ENCODE measurements at places on chromosomes 2 and 18.

DNA sequence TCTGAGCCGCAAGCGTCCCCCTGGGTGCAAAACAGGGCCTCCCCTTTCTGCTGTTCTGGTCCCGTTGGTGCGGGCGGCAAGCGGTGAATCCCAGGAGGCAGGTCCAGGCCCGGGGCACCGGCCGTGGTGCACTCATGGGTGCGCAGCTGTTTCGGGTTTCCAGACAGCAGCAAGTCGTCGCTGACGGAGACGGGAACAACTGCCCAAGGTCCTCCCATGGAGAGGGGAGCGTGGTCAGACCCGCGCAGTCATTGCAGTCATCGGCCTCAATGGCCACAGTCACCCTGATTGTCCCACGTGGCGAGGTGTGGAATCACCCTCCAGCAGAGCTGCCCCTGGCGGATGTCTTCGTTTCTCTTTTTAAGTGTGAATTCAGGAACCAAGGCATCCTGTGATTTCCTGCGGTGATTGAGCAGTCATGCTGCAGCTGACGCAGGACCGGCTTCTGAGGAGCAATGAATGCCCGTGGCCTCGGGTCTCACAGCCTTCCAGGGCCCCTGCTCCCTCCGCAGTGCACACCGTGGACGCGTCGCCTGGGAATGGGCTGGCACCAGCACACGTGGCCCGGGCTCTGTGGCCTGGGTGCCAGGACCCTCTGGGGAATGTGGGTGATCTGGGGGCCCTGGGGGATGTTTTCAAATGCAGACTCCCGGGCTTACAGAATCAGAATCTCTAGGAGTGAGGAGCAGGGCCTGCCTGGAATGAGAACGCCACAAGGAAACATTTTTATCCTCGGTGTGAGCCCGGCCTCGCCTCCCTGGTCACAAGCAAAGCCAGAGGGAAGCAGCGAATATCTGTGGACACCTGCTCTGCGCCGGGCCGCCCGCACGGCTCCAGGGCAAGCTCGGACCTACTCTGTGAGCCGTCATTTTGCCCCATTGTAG is 244.2 kb upstream of the SALL3 start:
- no peak for DNase-seq

DNA sequence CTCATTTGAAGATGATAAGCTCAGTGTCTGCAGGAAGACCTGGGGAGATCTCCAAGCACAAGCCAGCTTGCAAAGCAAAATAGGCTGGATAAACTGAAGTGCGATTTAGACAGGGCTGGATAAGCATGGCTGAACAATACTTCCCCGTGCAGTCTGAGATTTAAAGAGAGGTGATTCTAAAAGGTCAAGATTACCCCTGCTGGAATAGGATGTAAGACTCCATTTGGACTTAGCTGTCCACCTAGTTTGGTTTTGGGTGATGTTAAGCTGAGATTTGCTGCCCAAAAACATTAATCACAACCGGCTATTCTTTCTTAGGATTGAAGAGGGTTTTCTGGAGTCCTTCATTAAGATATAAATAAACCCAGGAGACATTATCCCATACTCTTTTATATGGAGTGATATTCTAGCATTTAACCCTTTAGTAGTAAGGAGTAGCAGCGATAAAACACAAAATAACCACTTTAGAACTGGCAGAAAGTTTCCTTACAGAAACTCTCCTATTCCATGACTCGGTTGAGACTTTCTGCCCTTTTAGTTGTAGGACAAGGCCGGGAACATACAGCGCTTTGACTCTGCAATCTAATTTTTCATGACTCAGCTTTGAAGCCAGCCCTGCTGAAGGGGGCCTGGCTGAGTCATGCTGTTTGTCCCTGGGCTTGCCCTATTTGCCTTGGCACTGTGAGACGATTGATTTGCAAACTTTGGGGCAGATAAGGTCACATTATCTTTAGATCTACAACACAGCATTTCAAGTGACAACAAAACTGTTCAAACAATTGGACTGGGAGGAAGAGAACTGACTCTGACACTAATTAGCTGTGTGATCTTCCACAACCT is 238.2 kb downstream of the GCA start:
- no peak for DNase-seq

GRCh38 chr2:33106115-33106514 is 159.4 kb downstream of the LTBP1 start:
- no peak for DNase-seq

DNA sequence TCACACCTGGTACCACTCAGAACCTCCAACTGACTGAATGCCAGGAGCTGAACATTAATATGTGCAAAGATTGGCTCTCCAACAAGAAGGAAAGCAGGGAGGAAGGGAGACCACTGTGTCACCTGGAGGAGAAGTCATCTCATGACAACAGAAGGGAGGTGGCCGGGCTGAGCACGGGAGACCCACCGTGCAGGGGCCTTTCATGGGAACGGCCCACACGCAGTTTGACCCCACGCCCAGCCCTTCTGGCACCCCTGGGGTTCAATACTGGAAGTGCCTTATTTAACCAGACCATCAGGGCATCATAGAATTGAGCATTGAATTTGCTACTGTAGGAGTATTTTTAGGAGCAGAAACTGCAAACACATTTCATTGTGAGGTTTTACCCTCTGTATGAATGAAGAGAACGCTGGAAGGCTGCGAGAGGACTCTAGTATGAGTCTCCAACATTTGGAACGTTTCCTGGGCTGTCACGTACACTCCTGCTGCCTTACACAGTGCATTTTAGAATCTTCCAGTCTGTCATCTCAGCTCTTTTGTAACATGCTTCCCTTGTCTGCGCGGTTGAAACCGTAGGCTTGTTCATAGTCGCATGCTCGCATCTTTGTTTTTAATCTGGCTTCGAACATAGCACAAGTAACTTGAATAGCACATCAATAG is 132.1 kb downstream of the NFATC1 start:
- DNase-seq, result no peak

- DNase-seq, result no peak
These were observed 21.1 kb upstream of the RALBP1 start for GRCh38 chr18:9454061-9454703.

- DNase-seq, result no peak
These were observed 16.3 kb downstream of the CABLES1 start for GRCh38 chr18:23151414-23152099.

DNA sequence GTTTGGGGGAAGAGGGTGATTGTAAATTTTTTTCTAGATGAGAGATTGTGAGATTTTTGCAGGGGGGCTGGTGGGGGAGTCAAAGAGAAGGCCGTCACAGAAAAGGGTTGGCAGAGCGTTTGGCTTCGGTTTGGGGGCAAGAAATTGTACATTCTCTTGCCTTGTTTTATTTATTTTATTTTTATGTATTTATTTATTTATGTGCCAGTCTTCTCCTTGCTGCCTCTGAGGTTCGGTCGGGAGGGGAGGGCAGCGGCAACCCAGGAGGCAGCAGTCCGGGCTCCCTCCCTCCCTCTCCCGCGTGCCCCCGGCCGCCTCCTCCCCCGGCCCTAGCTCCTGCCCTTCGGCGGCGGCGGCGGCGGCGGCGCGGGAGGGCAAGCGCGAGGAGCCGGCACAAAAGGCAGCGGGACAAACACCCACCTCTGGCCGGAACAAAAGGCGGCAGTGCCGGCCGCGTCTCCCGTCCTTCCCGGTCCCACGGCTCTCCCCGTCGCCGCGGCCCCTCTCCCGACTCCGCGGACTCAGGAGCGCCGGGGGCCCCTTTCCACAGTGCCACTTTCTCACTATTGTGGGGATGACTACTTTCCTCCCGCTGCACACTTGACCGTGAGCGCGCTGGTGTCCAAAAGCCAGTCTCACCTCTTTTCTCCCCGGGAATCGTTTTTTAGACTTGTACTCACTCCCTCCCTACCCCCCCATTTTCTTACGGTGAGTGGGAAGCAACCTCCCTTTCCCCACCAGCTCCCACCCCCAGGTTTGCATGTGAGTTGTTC is 1.2 kb downstream of the BCL11A start:
- DNase-seq, result no peak

- no peak for DNase-seq
These were observed 600.1 kb downstream of the ARHGAP15 start for GRCh38 chr2:143729296-143729814.

- no peak for DNase-seq
These were observed 33.0 kb downstream of the WDR43 start for GRCh38 chr2:28927469-28927868.

DNA sequence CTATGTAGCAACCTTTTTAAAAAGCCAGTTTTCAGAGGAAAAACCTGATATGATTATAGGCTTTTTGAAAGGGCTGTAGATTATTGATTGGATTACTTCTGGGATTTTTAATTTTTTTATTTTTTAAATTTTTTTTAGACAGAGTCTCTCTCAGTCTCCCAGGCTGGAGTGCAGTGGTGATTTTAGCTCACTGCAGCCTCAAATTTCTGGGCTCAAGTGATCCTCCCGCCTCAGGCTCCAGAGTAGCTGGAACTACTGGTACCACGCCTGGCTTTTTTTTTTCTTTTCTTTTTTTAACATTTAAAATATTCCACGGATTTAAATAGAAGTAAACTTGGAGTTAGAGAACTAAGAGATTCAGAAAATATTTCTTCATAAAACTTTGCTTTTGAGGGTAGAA is 1.2 kb downstream of the MRPL19 start:
- DNase-seq, result no peak

GRCh38 chr18:10330428-10330827 is 124.0 kb upstream of the APCDD1 start:
- no peak for DNase-seq

- no peak for DNase-seq
These were observed 115.0 kb upstream of the RMDN2 start for GRCh38 chr2:37809931-37810570.

- no peak for DNase-seq
These were observed 333.0 kb downstream of the RPRM start for GRCh38 chr2:153145470-153145978.

DNA sequence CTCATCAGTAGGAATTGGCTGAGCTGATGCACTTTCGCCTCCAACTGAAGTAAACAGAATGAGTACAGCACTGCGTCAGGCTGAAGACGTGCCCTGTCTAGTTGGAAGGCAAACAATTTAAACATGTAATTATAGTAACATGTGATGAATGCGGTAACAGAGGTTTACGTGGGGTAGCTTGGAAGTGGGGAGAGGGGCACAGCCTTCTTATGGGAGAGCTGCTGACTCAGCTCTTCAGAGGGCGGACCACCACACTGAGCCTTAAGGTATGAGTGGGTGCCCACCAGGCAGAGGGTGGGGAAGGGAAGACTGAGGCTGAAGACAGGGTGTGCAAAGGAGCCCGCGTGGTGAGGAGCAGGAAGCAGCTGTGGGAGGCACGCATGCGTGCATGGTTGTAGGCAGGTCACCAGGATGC is 6.2 kb upstream of the EHD3 start:
- no peak for DNase-seq

- no peak for DNase-seq
These were observed 27.1 kb downstream of the HS1BP3 start for GRCh38 chr2:20623741-20624155.

DNA sequence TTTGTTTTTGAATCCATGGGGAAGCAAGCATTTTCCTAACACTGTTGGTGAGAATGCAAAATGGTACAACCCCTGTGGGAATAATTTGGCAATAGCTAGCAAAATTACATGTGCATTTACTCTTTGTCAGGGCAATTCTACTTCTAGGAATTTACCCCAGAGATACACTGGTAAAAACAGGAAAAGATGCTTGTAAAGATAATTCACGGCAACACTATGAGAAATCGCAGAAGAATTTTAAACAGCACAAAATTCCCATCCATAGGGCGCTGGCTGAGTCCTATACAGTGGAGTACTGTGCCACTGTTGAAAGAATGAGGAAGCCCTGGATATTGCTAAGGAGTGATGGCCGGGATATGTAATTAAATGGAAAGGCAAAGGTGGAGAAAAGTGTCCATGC is 75.8 kb downstream of the DGKD start:
- DNase-seq, result no peak

- DNase-seq, result no peak
These were observed 1412.0 kb upstream of the ZEB2 start for GRCh38 chr2:145931781-145932395.

DNA sequence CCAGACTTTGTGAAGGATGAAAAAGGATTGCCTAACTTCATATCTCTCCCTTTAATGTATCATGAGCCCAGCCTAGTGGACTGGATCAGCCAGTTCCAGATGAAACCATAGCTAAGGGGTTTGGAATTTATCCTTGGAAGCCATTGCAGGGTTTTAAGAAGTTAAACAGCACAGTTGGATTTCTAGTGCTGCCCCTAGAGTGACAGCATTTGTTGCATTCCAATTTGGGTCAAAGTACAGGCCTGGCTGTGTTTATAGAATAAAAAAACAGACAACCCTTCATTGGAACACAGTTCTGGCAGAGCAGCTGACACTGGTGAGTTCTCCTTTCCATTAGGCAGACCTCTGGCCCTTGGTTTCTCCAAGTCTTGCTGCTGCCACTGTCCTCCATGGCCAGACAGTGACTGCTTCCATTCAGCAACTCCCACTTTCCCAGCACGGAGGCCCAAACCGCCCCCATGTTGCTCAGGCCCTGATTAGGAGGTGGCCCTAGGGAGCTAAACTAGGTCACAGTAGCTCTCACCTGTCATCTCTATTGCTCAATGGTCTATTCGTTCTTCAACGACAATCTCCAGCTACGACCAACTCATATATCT is 8.0 kb downstream of the GPR39 start:
- DNase-seq, result no peak

GRCh38 chr2:33412920-33413319 is 63.5 kb upstream of the RASGRP3 start:
- no peak for DNase-seq

- DNase-seq, result no peak
These were observed 238.1 kb downstream of the KLHL29 start for GRCh38 chr2:23622966-23623675.

GRCh38 chr2:55001716-55002115 is 48.5 kb downstream of the RTN4 start:
- no peak for DNase-seq

GRCh38 chr18:37764541-37765288 is 199.1 kb upstream of the CELF4 start:
- DNase-seq, result no peak

GRCh38 chr2:96325884-96326255 is 753 bp downstream of the ITPRIPL1 start:
- peak; percentile 29 for DNase-seq

- no peak for DNase-seq
These were observed 131.5 kb downstream of the MBP start for GRCh38 chr18:77001041-77001440.

GRCh38 chr2:95021847-95022246 is 3.7 kb upstream of the MAL start:
- DNase-seq, result no peak

DNA sequence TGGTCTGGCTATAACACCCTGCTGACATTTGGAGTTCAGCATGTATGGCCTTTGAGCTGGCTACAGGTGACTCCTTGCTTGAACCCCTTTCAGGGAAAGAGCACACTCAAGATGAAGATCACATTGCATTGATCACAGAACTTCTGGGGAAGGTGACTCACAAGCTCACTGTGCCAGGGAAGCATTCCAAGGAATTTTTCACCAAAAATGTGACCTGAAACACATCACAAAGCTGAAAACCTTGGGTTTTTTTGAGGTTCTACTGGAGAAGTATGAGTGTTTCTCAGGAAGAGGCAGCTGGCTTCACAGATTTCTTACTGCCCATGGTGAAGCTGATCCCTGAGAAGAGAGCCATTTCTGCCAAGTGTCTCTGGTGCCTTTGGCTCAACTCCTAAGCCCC is 879.0 kb downstream of the CBLN2 start:
- DNase-seq, result no peak

GRCh38 chr2:54572262-54572635 is 116.1 kb downstream of the SPTBN1 start:
- no peak for DNase-seq

Data from stimulated activated CD4-positive, alpha-beta T cell treated with anti-CD3 and anti-CD28 coated beads, Interleukin-12 subunit alpha, Interleukin-12 subunit beta, amount 100 ng/mL, for 4 hours (primary cell).